ENCODE measurements at places on chromosomes 11 and 22. TPM values are rescaled to one million over a fixed set of nuclear protein-coding genes. Genes with fewer than 3 reads are reported as not detected.

NAALADL1 gene
- total RNA-seq, result not detected

FZD4 gene
- total RNA-seq, result 0.99 TPM

CDKN1C gene
- total RNA-seq, result not detected

MPZL2 gene
- not detected for total RNA-seq

OR4D5 gene
- total RNA-seq, result not detected

SLC25A18 gene
- total RNA-seq, result 0.16 TPM

SYT9 gene
- 0.23 TPM for total RNA-seq

GP1BB gene
- total RNA-seq, result 3.5 TPM

GRM5 gene
- not detected for total RNA-seq

MYOD1 gene
- not detected for total RNA-seq

OR51I1 gene
- not detected for total RNA-seq

MYBPC3 gene
- total RNA-seq, result not detected

PRRG4 gene
- total RNA-seq, result 0.13 TPM

MRGPRX4 gene
- not detected for total RNA-seq

H19 gene
- total RNA-seq, result not detected

PRR33 gene
- total RNA-seq, result not detected

TOMT gene
- not detected for total RNA-seq

PARVA gene
- total RNA-seq, result 32.6 TPM

SERPINH1 gene
- 1,275 TPM for total RNA-seq

OR52I1 gene
- total RNA-seq, result not detected

FAM227A gene
- total RNA-seq, result not detected

LYVE1 gene
- total RNA-seq, result not detected

CASP1 gene
- total RNA-seq, result 2.3 TPM

QSER1 gene
- total RNA-seq, result 10.4 TPM

OR52A1 gene
- total RNA-seq, result not detected

FAM89B gene
- 45.5 TPM for total RNA-seq

GNG3 gene
- total RNA-seq, result not detected

DNAJB7 gene
- total RNA-seq, result not detected

NDUFS3 gene
- 109 TPM for total RNA-seq

VSIG10L2 gene
- total RNA-seq, result not detected

MIAT gene
- total RNA-seq, result 0.33 TPM

TPBGL gene
- not detected for total RNA-seq

KDELR3 gene
- total RNA-seq, result 39.8 TPM

MMP27 gene
- total RNA-seq, result not detected

STK33 gene
- total RNA-seq, result 1.8 TPM

DMC1 gene
- total RNA-seq, result 0.26 TPM

MPPED2 gene
- total RNA-seq, result not detected

APOBEC3H gene
- not detected for total RNA-seq

CCDC73 gene
- total RNA-seq, result not detected

SULT4A1 gene
- total RNA-seq, result not detected

KIF18A gene
- 41.3 TPM for total RNA-seq

RASL10A gene
- not detected for total RNA-seq

PAMR1 gene
- total RNA-seq, result not detected

OR6A2 gene
- total RNA-seq, result not detected

ART1 gene
- not detected for total RNA-seq

Measured in MG63 (cell line).